ENCODE measurements at places on chromosomes 2 and 18. TPM values are rescaled to one million over a fixed set of nuclear protein-coding genes. Genes with fewer than 3 reads are reported as not detected.

GRCh38 chr2:75656563-75656962 is 10.0 kb downstream of the MRPL19 start:
- no peak for DNase-seq
- no peaks in the 10 kb centered on the region for H3K27me3 ChIP-seq
- H3K4me3 ChIP-seq: no peak overlapping the region
- peaks cover 14% of the 10 kb centered on the region for H3K36me3 ChIP-seq
- no peaks in the 10 kb centered on the region for H3K4me1 ChIP-seq

GRCh38 chr2:176160251-176160985 is 3.3 kb downstream of the HOXD3 start:
- no peak overlapping the region for H3K27ac ChIP-seq
- DNase-seq: no peak
- peaks cover 100% of the 10 kb centered on the region for H3K27me3 ChIP-seq
- no peaks in the 10 kb centered on the region for H3K36me3 ChIP-seq
- H3K4me1 ChIP-seq: peaks cover 18% of the 10 kb centered on the region

GRCh38 chr2:221786297-221786926 is 214.3 kb upstream of the EPHA4 start:
- no peak for DNase-seq
- H3K4me1 ChIP-seq: no peaks in the 10 kb centered on the region
- H3K27ac ChIP-seq: no peak overlapping the region

DNA sequence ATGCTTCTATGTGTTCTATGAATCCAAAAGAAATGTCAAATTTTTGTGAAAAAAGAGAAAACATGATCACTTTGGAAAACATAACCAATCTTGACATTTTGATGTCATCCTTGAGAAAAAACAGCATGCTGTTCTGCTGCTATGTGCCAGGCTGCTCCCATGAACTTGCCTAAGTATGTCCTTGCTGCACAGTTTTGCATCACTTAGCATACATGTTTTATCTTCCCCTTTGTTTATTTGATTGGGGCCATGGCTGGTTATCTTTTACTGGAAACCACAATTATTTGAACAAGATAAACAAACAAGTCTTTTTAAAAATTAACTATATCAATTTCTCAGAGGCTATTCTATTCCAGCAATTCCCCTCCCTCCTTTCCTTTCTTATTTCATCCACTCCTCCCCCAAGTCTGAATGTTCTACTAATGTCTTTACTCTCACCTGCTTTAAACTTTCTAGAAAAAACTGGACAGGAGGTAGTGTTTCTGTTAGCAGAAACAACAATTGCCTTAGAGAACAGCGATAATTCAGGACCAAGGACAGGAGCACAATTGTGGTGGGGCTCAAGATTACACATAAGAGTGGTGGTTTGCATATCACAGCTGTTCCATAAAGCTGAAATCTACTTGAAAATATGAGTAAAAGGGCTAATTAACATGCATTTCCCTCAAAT is 6.7 kb downstream of the AOX1 start:
- no peak overlapping the region for H3K4me3 ChIP-seq
- H3K36me3 ChIP-seq: no peaks in the 10 kb centered on the region
- no peaks in the 10 kb centered on the region for H3K4me1 ChIP-seq
- no peaks in the 10 kb centered on the region for H3K27me3 ChIP-seq
- DNase-seq: no peak

DNA sequence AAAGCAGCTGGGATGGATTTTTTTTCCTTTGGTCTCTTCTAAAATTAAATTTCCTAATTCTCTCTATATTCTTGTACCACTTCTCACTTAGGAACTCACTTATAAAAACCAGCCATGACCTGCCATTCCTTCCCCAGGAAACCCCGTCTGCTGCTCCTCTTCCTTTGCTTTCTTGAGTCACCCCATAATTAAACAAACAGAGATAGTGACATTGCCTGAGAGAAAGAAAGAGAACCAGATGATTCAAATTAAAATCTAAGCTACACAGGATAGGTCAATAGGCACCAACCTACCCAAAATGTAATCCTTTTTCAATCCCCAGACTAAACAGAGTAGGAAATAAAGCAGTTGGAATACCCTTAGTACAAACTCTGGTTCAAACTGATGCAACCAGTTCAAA is 9.7 kb downstream of the STK39 start:
- no peaks in the 10 kb centered on the region for H3K36me3 ChIP-seq
- H3K27me3 ChIP-seq: no peaks in the 10 kb centered on the region

DNA sequence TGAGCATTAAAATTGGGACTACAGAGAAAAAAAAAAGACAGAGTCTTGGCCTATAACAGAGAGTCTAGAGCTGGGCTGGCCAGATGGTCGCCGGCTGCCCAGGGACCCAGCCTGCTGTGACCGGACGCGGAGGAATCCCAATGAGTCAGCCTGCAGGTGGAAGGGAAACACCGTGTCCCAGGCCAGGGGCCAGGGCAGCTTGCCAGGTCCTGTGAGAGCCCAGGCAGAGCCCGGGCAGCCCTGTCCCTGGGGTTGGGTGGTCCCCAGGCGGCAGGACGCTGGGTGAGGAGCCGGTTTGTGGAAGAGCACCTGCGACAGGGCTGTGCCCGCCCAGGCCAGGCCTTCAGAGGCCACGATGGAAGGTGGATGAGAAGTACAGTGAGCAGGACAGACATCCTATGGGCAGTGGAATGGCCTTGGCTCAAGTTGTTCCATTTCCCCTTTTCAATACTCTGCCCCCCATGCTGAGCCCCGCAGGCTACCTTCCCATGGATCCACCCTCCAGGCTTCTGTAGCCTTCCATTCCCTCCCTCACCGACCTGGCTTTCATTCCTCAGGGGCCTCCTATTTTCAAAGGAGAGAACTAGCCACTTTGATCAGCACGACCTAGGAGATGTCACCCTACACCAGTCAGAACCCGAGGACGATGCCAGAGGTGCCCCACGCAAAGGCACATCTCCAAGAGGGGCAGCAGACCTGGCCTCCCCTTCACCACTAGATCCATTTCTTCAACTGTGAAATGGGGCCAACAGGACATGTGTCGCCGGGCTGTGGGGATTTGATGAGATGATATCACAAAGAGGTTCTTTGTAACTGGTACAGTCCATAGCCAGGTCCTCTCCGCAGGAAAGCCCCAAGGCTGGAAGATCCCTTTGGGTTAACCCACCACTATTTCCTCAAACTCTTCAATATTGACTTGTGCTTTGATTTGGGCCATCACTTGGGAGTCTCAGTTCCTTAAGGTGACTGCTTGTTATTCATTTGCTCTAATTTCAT is 87.5 kb downstream of the POLR1A start:
- peak overlapping the region; percentile 96 for H3K27ac ChIP-seq
- no peak overlapping the region for H3K4me3 ChIP-seq
- H3K27me3 ChIP-seq: no peaks in the 10 kb centered on the region
- H3K4me1 ChIP-seq: peaks cover 56% of the 10 kb centered on the region

- no peaks in the 10 kb centered on the region for H3K27me3 ChIP-seq
- DNase-seq: no peak
- H3K4me1 ChIP-seq: no peaks in the 10 kb centered on the region
- no peak overlapping the region for H3K4me3 ChIP-seq
- H3K27ac ChIP-seq: no peak overlapping the region
- no peaks in the 10 kb centered on the region for H3K36me3 ChIP-seq
Observed at GRCh38 chr18:629269-630150, 27.9 kb upstream of the TYMS start.

DNA sequence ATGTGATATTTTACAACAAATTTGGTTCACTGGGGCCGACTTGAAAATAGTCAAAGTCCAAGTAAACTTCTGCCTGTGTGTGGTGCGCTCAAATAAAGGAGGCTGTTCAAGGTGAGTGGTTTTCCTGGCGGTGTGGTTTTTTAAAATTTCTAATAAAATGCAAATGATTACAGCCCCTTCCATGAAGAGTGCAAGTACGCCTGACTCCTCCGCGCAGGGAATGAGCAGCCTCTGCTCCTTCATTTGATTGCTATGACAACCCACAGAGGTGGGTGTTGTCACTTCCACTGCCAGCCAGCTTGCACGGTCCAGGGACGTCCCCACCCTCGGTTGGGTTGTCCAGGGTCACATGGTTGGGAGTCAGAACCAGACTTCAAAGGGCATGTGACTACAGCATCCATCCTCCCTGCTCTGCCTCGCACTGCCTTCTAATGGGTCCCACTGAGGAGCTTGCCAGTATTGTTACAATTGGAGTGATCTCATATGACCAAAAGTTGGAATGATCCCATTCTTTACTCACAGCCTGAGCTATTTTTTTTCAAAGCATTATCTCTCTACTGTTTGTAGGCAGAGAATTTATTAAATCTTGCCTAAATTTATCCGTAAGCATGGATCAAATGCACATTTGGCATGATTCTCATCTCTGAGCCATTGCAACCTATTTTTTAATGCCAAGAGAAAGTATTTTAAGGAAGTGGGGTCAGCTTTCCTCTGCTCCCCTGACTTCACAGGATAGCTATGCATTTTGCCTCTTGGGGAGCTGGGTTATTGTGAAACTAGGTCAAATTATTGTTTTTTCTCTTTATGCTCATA is 121.3 kb downstream of the AGAP1 start:
- no peak overlapping the region for H3K27ac ChIP-seq
- DNase-seq: no peak
- H3K4me1 ChIP-seq: no peaks in the 10 kb centered on the region
- no peaks in the 10 kb centered on the region for H3K36me3 ChIP-seq

GRCh38 chr2:103135679-103136078 is 373.8 kb downstream of the TMEM182 start:
- H3K27ac ChIP-seq: no peak overlapping the region
- H3K36me3 ChIP-seq: no peaks in the 10 kb centered on the region
- H3K4me1 ChIP-seq: no peaks in the 10 kb centered on the region
- H3K4me3 ChIP-seq: no peak overlapping the region
- no peaks in the 10 kb centered on the region for H3K27me3 ChIP-seq

DNA sequence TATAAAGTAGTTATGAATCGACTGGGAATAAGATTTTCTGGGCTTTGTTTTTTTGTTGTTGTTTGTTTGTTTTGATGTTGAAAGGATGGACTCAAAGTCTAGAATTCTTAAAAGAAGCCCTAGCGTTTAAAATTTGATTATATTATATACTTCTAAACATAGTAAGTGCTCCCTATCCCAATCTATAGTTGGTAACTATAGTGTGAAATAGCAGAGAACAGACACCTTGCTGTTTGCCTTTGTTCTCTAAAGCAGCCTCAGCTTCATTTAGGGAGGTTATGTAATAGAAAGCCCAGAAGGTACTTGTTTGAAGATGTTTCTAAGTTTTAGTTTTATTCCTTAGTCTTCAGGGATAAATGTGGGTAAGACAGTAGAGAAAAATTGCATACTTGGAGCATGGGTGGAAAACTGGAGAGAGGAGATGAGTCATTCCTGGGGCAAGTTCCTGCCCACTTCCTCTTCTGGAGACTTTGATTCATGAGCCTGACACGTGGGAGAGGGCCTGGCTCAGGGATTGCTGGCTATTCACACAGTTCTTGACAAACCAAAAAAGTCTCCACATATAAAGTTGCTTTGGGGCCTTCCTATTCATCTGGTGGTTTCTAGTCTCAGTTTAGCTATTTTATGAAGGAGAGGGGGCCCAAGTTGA is 131.9 kb downstream of the MYO1B start:
- no peak overlapping the region for H3K4me3 ChIP-seq
- H3K27me3 ChIP-seq: no peaks in the 10 kb centered on the region
- no peaks in the 10 kb centered on the region for H3K36me3 ChIP-seq
- DNase-seq: no peak
- H3K4me1 ChIP-seq: no peaks in the 10 kb centered on the region

DNA sequence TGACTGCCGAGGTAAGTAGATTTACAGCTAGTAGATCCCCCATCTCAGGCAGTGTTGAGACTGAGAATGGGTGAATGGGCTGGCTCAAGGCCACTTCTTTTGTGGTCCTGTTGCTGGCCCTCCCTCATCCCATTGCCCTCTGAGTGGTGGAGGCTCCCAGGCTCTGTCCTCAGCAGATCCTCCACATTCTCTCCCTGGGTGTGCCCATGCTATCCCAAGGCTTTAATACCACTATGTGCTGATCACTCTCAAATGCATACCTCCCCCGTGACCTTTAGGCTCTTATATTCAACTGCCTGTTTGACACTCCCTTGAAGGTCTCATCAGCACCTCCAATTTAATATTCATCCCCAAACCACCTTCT is 271.8 kb downstream of the GLI2 start:
- no peaks in the 10 kb centered on the region for H3K36me3 ChIP-seq
- H3K4me1 ChIP-seq: no peaks in the 10 kb centered on the region
- H3K27me3 ChIP-seq: no peaks in the 10 kb centered on the region
- no peak overlapping the region for H3K4me3 ChIP-seq

DNA sequence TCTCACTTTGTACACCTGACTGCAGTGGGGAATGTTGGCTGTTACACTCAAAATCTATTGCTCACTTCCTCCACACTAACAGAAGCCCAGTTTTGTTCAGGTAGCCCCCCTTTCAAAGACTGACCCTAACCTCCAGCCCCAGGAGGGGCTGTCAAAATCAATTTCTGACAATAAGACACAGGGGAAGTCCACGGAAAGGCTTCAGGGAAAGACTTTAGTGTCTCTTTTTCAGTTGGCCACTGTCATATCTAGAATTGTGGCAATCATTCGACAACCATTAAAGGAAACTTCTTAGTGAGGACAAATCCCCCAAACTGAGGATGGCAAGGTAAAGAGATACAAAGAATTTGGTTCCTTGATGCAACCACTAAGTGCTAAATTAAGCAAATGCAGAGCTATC is 59.0 kb downstream of the BARD1 start:
- DNase-seq: no peak
- H3K4me3 ChIP-seq: no peak overlapping the region
- H3K27me3 ChIP-seq: no peaks in the 10 kb centered on the region
- peaks cover 18% of the 10 kb centered on the region for H3K36me3 ChIP-seq

GRCh38 chr2:21782866-21783265 is 659.1 kb downstream of the TDRD15 start:
- no peaks in the 10 kb centered on the region for H3K4me1 ChIP-seq
- H3K27me3 ChIP-seq: no peaks in the 10 kb centered on the region
- H3K36me3 ChIP-seq: no peaks in the 10 kb centered on the region
- no peak for DNase-seq
- H3K4me3 ChIP-seq: no peak overlapping the region

DNA sequence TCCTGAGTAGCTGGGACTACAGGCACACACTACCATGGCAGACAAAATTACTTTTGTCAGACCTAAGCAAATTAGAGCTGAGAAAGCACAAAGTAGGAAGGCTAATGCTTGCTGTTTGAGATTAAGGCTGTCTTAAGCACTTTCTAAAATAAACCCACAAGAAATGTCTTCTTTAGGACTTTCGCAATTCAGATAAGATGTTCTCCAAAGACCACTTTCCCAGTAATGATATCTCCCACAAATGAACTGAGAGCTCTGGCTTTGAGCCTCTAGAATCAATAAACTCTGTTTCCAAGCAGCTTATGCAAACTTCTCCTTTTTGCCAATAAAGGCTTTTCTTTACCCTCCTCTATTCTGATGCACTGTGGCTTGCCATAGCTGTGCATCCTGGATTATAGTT is 32.0 kb upstream of the GALNT1 start:
- no peaks in the 10 kb centered on the region for H3K36me3 ChIP-seq
- H3K4me1 ChIP-seq: no peaks in the 10 kb centered on the region
- no peaks in the 10 kb centered on the region for H3K27me3 ChIP-seq
- H3K27ac ChIP-seq: no peak overlapping the region

GRCh38 chr18:21359746-21360145 is 117.7 kb downstream of the GREB1L start:
- no peak for DNase-seq
- H3K27ac ChIP-seq: no peak overlapping the region
- no peaks in the 10 kb centered on the region for H3K36me3 ChIP-seq
- no peak overlapping the region for H3K4me3 ChIP-seq
- no peaks in the 10 kb centered on the region for H3K4me1 ChIP-seq

GRCh38 chr2:238698072-238698352 is 149.9 kb upstream of the TWIST2 start:
- no peak overlapping the region for H3K4me3 ChIP-seq
- H3K27ac ChIP-seq: no peak overlapping the region
- no peaks in the 10 kb centered on the region for H3K4me1 ChIP-seq
- H3K27me3 ChIP-seq: no peaks in the 10 kb centered on the region

Gene C2orf72
- 0.05 TPM for total RNA-seq

Gene SPR
- 1.8 TPM for total RNA-seq

Gene CD8A
- total RNA-seq: 181 TPM

Gene TRIM43B
- 0.90 TPM for total RNA-seq

Gene KCNG3
- total RNA-seq: 2.3 TPM
